ENCODE measurements at places on chromosomes 2 and 18.

- no peak for ATAC-seq
Measured at GRCh38 chr2:218895326-218895725, 14.7 kb downstream of the WNT10A start.

DNA sequence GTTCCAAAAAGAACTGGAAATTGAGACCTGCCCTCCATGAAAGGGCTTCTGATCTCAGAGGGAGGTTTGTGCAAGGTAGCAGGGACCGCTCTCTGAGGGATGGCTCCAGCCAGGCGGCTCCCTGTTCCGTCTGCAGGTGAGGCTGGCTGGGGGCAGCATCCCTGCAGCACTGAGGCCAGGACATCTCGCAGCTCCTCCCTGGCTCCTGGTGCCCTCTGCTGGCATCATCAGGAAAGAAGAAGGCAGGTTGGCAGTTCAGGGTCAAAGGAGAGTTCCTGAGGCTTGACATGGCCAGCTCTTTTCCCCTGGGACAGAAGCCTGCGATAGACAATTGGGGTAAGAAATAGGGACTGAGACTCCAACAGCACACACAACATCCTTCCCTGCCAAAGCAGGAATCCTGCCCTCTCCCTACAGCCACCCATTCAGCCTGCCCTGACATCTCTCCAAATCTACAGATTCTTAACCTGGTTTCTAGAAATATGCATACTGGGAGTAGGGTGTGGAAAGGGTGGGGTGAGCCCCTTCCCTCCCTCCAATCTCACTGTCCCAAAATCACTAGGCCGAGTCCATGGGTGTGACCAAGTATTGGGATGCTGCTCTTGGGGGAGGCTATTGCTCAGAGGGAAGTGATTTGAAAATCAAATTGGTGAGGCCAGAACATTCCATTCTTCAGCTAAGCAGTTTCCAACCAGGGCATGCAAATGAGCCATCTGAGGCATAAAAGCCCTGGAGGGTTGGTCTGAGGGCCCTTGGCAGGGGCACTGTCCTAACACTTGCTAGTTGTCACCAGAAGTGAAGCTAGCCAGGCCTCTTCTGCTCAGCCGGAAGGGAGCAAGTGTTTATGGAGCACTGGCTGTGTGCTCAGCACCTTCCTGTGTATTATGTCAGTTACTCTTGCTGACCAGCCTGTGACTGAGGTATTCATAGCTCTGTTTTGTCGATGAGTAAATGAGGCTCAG, 185.4 kb downstream of the TFCP2L1 start:
- ATAC-seq = peak; percentile 34

DNA sequence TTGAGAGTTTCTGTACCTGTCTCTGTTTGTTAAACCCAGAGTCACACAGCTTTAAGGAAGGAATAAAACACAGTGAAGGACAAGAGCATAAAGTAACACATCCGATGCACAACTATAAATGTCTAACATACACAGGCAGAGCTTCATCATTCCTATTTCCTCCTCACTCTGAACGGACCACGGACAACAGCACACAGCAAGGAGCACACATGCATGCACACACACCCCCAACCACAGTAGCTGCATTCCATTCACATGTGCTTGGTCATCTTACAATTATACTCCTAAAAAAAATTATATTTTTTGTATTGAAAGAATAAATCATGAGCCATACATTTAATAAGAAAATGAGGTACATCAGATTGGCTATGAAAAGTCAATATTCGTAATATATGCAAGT, 58.3 kb downstream of the ID2 start:
- ATAC-seq = no peak

- ATAC-seq = peak; percentile 63
Measured at GRCh38 chr2:226673314-226673723, 126.3 kb downstream of the IRS1 start.

GRCh38 chr18:78754311-78755043, 225.1 kb upstream of the SALL3 start:
- ATAC-seq = no peak

DNA sequence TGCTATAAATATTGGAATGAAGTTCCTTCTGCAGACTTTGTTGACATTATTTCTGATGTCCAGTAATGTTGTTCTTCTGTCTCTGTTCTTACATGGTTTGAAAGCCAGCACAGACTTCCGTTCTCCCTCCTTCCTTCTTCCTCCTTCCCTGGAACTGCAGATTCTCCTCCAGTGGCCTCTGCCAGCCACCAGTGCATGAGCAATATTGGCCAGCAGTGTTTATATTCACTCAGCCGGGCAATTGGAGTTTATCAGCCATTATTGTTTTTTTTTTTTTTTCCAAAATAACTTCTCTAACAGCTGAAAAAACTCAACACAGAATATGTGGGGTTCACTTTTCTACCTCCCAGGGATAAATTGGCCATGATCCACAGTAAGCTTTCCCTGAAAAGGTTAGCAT, 86.8 kb downstream of the ADCYAP1 start:
- ATAC-seq = no peak

GRCh38 chr2:17930773-17931172, 52.3 kb downstream of the KCNS3 start:
- no peak for ATAC-seq

DNA sequence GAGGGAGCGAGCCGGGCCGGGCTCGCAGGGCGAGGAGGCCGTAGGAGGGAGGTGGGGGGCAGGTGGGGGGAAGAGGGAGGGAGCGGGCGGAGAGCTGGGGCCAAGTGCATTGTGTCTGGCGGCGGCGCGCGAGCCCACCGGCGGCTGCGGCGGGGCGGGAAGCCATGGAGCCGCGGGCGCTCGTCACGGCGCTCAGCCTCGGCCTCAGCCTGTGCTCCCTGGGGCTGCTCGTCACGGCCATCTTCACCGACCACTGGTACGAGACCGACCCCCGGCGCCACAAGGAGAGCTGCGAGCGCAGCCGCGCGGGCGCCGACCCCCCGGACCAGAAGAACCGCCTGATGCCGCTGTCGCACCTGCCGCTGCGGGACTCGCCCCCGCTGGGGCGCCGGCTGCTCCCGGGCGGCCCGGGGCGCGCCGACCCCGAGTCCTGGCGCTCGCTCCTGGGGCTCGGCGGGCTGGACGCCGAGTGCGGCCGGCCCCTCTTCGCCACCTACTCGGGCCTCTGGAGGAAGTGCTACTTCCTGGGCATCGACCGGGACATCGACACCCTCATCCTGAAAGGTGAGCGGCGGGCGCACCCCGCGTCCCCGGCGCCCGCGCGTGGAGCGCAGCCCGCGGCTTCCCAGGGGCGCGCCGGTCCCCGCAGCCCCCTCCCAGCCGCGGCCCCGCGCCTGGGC, at the start of gene TMEM178A:
TMEM178A (plus strand) TSS at position 107 of the 680 bp plus-strand sequence; CDS start at position 165, 58 bp downstream.
- peak; percentile 44 for ATAC-seq

GRCh38 chr18:9216459-9216858, 79.9 kb downstream of the ANKRD12 start:
- no peak for ATAC-seq

DNA sequence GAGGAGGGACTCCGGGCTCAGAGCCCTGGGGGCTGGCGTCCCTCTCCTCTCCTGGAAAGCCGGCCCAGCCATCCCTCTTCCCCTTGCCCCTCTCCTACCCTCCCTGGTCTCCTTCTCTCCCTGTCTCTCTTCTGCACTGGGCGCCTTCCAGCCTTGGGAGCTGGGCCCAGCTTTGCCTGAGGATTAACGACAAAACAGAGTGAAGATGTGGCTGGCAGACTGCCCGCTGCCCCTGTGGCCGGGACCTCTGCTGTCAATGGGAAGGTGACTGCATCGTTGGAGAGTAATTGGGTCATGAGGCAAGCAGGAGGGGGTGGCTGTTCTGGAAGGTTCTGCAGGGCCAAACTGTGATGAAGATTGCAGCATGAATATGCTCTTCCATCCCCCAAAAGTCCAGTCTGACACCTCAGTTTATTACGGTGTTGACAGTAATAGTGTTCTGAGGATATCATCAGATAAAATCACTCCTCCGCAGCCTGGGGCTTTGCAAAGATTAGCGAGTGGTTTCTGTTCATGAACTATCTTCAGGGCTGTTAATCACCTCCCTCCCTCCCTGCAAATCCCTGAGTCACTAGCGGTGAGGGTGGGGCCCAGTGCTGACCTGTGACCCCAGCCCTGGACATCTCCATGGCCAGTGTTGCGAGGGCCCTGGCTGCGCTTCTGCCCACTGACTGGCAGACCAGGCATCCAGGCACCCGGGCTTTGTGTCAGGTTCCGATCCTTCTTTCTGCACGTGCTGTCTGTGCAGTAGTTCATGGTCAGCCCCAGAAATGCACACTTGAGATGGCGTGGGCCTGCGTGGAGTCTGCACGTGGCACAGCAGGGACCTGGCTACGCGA, 23.0 kb downstream of the RTP5 start:
- ATAC-seq = peak; percentile 11

- peak; percentile 73 for ATAC-seq
Measured at GRCh38 chr2:20666304-20667150, at the start of gene GDF7. Gene GDF7, plus strand, starts transcription at chr2:20667144. Its CDS starts 96 bp downstream, at chr2:20667240.

DNA sequence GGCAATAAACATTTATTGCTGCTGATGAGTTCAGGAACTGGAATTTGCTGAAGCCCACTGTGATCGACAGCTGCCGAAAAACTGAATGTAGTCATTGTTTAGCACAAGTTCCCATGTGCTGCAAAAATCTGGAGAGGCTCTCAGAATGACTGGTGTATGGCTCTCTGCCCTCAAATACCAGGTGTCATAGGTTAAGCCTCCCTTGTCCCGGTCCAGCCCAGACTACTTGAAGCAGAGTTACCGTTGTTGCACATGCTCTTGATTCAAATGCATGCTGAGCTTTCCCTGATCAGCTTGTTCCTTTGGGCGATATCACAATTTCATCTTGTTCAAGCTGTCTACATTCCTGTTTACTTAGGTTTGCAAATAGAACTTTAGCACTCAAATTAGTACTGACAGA, 625.2 kb downstream of the CPS1 start:
- no peak for ATAC-seq

DNA sequence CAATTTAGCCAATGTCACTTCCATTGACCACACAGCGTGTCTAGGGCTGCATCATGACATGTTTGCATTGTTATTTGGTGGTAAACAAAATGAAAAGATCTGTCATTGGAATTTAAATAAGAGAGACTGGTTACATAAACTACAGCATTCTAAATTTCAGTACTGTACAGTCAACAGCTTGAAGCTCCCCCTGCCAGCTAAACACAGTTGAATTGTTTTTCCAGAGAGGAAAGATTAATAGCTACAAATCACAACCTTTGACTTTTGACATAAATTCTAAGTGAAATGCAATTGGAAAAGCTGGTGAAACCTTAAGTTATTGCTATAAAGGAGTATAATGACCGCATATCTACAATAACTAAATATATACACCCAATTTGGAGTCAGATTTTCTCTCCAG, 1600.0 kb upstream of the ACVR2A start:
- no peak for ATAC-seq

GRCh38 chr2:198660501-198660900, 797.2 kb downstream of the SATB2 start:
- no peak for ATAC-seq

- no peak for ATAC-seq
Measured at GRCh38 chr2:144529841-144530240, 9.9 kb upstream of the ZEB2 start.

- ATAC-seq = no peak
Measured at GRCh38 chr2:180516232-180516631, 464.2 kb upstream of the UBE2E3 start.

- no peak for ATAC-seq
Measured at GRCh38 chr2:43724728-43725526, 48.7 kb upstream of the C1GALT1C1L start.

Measured in gastroesophageal sphincter (tissue), 4 donors.